ENCODE measurements at places on chromosomes 6 and 20. TPM values are rescaled to one million over a fixed set of nuclear protein-coding genes. Genes with fewer than 3 reads are reported as not detected.

GRCh38 chr20:32563311-32564272 is 21.5 kb downstream of the NOL4L start:
- DNase-seq: no peak

GRCh38 chr20:8190043-8190880 is 58.2 kb downstream of the PLCB1 start:
- no peak for DNase-seq

DNA sequence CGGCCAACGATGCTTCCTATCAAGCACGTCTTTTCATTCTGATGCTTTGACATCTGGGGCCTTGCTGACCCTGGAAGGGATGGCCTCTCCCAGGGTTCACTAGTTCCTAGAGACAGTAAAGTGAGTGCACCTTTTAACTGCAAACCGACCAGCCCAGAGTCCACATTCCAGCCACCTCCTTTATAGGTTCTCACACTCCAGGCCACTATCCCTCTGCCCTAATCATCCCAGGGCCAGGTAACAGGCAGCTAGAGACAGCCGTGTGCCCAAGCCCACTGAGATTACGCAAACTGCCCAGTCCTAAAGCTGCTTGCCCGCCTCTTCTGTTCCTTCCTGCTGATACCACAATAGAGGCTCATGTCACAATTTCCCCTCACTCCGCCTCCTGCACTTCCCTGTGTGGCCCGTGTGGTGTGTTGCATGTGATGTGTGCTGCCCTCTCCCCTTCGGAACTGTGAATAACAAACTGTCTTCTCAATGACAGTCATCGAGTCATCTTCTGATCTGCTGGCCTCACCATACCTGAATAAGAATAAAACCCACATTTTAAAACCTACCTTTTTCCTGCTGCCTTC is 123.7 kb upstream of the EXOC2 start:
- no peak for DNase-seq

GRCh38 chr20:46215913-46216707 is 92.2 kb downstream of the CDH22 start:
- DNase-seq: peak; percentile 68

DNA sequence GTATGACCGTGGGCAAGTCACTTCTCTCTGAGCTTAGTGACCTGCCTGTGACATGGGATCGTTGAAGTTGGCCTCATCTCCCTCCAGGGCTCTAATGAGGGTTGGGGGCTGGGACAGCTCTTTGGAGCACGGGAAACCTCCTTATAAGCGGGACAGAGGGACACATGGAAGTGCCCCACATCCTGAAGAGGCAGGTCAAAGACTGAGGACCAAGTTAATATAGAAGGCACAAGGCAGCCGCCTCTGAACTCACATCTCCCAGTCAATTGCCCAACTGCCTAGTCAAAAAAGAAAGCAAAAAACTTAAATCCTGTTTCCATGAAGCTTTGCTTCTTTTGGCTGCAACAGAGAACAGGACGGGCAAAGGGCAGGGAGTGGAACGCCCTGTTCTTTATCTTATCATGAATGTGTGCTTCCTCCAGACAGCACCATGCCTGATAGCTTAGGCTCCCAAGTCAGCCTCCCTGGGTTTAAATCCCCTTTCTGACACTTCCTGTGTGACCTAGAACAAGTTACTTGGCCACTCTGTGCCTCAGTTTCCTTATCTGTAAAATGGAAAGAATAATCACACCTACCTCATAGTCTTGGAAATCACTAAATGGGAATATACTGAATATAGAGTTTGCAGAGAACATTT is 27.1 kb downstream of the LBP start:
- DNase-seq: peak; percentile 59

GRCh38 chr20:46954490-46955038 is 59.9 kb downstream of the EYA2 start:
- no peak for DNase-seq

The PAX1 gene
- total RNA-seq: not detected

The MOXD1 gene
- 1.1 TPM for total RNA-seq

The YIPF3 gene
- 84.1 TPM for total RNA-seq

The ANKRD66 gene
- not detected for total RNA-seq

The PRPH2 gene
- total RNA-seq: 1.6 TPM

The RANBP9 gene
- total RNA-seq: 32.3 TPM

The CST3 gene
- 963 TPM for total RNA-seq
